Activated naive CD8-positive, alpha-beta T cell treated with anti-CD3 and anti-CD28 coated beads for 36 hours (primary cell): ENCODE measurements at places on chromosomes 16 and 17. TPM values are rescaled to one million over a fixed set of nuclear protein-coding genes. Genes with fewer than 3 reads are reported as not detected.

DNA sequence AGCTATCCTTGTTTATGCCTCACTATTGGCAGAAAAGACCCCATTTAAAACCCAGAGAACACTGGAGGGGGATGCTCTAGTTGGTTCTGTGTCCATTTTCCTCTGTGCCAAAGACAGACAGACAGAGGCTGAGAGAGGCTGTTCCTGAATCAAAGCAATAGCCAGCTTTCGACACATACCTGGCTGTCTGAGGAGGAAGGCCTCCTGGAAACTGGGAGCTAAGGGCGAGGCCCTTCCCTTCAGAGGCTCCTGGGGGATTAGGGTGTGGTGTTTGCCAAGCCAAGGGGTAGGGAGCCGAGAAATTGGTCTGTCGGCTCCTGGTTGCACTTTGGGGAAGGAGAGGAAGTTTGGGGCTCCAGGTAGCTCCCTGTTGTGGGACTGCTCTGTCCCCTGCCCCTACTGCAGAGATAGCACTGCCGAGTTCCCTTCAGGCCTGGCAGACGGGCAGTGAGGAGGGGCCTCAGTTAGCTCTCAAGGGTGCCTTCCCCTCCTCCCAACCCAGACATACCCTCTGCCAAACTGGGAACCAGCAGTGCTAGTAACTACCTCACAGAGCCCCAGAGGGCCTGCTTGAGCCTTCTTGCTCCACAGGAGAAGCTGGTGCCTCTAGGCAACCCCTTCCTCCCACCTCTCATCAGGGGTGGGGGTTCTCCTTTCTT is 56.1 kb downstream of the IGF2BP1 start:
- no peak overlapping the region for H3K27ac ChIP-seq
- peaks cover 4% of the 10 kb centered on the region for H3K4me1 ChIP-seq
- peaks cover 11% of the 10 kb centered on the region for H3K27me3 ChIP-seq
- no peak overlapping the region for H3K4me3 ChIP-seq
- no peak for DNase-seq

DNA sequence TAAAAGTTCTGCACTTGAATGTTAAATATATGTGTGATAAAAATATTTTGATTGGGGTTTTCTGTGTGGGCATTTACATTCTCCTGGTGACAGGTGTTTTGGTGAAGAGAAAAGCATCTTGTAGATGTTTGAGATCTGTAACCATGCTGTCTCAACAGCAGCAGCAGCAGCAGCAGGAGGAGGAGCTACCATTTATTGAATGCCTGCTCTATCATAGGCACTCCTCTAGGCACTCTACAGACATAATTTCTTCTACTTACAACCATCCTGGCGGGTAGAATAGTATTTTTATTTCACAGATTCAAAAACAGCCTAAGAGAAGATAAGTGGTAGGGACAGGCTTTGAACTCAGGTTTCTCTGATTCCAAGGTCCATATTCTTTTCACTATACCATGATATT is 159.7 kb upstream of the TBX2 start:
- H3K4me1 ChIP-seq, result peaks cover 13% of the 10 kb centered on the region
- no peak overlapping the region for H3K27ac ChIP-seq
- no peaks in the 10 kb centered on the region for H3K27me3 ChIP-seq
- DNase-seq, result no peak
- no peak overlapping the region for H3K4me3 ChIP-seq
- H3K36me3 ChIP-seq, result peaks cover 2% of the 10 kb centered on the region

GRCh38 chr17:18190628-18191235 is 7.1 kb downstream of the ALKBH5 start:
- H3K36me3 ChIP-seq, result peaks cover 56% of the 10 kb centered on the region
- H3K27ac ChIP-seq, result peak overlapping the region; percentile 29
- H3K27me3 ChIP-seq, result no peaks in the 10 kb centered on the region
- DNase-seq, result no peak
- peaks cover 72% of the 10 kb centered on the region for H3K4me1 ChIP-seq
- H3K4me3 ChIP-seq, result no peak overlapping the region

GRCh38 chr17:58082341-58082869 is 814 bp upstream of the DYNLL2 start:
- H3K36me3 ChIP-seq, result peaks cover 16% of the 10 kb centered on the region
- H3K27ac ChIP-seq, result no peak overlapping the region
- H3K4me1 ChIP-seq, result peaks cover 28% of the 10 kb centered on the region
- no peaks in the 10 kb centered on the region for H3K27me3 ChIP-seq
- H3K4me3 ChIP-seq, result no peak overlapping the region

DNA sequence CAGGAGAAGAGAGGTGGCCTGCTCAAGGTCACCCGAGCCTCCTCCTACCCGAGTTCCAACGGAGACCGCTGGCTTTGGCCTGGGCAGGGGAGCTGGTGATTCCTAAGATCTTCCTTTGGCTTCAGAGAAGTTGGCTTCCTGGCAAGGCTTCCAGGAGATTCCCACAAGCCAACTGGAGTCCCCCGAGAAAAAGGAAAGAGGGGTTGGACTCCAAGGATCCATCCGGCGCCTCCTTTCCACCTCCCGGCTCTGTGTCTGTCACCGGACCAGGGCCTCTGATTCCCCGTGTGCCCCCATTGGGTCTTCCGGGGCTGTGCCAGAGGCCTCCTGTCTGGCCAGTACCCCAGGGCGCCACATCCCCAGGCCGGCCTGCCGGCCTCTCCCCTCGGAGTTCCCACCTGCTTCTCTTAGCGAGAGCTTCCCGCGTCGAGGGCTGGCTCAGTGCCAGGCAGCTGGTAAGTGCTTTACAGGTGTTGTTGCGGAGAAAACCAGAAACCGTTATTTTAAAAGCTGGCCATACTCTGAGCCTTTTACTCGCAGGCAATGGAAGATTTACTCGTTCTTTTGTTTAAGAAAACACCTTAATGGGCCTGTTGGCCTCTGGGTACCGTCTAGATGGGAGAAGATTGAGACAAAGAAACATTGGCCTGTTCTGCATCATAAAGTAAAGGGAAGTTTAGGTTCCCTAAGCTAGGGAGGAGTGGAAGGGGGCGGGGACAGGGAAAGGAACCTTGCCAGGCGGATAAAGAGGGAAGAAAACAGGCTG is 258.4 kb upstream of the SDK2 start:
- no peak overlapping the region for H3K27ac ChIP-seq
- H3K4me3 ChIP-seq, result peak overlapping the region; percentile 47
- H3K27me3 ChIP-seq, result peaks cover 49% of the 10 kb centered on the region
- DNase-seq, result no peak
- peaks cover 6% of the 10 kb centered on the region for H3K4me1 ChIP-seq

The ATP1B2 gene
- not detected for total RNA-seq

The ENPP7 gene
- not detected for total RNA-seq

The SEPTIN12 gene
- not detected for total RNA-seq

The ZG16B gene
- total RNA-seq, result 1.1 TPM
